ENCODE measurements at places on chromosomes 1 and 21.

DNA sequence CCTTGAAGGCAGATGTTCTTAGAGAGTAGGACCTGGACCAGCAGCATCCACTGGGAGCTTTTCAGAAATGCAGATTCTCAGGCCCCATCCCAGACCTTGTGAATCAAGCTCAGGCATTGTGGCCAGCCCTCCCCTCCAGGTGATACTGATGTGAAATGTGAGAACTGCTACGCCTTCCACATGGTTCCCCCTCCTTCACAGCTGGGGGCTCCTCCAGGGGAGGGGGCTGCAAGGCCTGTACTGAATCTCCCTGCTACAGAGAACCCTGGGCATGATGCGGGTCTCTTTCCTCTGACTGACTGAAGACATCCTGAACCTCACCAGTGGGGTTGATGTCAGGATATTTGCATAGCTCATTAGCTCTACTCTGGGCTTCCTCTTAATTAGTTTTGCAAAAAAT is 141.8 kb upstream of the CSF3R start:
- no peak for DNase-seq

- no peak for DNase-seq
Observed at GRCh38 chr1:186878356-186878755, 49.6 kb downstream of the PLA2G4A start.

GRCh38 chr1:67957066-67957465 is 93.4 kb downstream of the DIRAS3 start:
- no peak for DNase-seq

DNA sequence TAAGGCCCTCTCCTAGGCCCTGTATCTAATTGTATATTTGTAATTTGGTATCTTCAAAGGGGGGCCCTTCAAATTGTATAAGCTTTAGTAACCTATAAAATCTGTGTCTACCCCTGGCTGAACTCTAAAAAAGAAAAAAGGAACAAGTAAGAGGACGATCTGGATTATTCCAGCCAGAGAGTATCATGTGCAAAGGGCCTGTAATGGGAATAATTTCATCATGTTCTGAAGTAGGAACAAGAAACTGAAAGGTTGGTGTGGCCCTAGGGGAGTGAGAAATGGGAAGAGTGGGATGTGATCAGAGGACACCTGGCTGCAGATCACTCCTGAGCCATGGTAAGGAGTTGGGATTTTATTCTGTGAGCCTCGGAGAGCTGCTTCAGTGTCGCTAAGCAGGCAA is 14.7 kb downstream of the PTAFR start:
- no peak for DNase-seq

GRCh38 chr21:29053011-29053553 is 20.4 kb downstream of the CCT8 start:
- no peak for DNase-seq

Data from GM20000 (cell line).